ENCODE measurements at places on chromosomes 6 and 20.

DNA sequence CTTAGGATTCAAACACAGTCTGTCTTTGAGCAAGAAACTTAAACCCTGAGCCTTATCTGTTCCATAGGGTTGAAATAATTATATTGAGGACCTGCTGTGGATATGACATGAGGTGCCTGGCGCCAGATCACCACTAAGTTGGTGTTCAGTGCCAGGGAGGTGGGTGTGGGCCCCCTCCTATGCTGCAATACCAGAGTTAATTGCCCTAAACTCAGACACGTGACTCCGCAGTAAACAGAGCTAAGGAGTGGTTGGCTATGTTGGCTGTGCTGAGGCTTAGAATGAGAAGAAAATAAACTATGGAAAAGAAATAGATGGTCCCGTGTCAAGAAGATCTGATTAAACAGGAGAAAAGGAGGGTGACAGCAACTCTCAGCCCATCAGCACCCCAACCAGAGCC lies 419.4 kb upstream of the JARID2 start:
- no peak for DNase-seq

DNA sequence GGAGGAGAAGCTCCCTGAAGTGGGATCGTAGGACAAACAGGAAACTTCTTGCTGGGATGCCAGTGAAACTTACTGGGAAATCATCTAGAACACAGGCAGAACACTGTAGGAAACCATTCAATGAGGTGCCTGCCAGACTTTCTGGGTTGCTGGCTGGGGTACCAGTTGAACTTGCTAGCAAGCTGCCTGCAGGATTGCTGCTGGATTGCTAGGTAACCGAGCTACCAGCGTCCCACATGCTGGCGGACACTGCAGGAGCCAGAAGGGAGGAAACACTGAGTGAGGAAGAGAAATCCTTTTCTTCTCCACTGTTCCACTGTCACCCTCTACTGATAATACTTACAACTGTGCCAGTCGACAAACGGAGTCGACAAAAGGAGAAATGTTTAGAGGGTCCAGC lies 91.3 kb upstream of the SLC35B3 start:
- DNase-seq: no peak

DNA sequence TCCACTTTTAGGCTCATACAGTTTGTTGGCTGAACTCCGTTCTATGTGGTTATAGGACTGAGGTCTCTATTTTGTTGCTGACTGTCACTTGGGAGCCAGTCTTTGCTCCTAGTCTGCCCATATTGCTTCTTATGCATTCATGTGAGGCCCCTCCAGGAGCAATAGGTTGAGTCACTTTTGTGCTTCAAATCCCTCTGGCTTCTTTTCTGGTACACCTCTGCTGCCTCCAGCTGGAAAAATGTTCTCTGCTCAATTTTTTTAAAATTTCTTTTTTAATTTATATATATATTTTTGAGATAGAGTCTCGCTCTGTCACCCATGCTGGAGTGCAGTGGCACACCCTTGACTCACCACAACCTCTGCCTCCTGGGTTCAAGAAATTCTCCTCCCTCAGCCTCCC lies 42.7 kb upstream of the NOX3 start:
- DNase-seq: no peak

GRCh38 chr6:169095153-169095552 lies 158.5 kb downstream of the THBS2 start:
- DNase-seq: peak; percentile 34

DNA sequence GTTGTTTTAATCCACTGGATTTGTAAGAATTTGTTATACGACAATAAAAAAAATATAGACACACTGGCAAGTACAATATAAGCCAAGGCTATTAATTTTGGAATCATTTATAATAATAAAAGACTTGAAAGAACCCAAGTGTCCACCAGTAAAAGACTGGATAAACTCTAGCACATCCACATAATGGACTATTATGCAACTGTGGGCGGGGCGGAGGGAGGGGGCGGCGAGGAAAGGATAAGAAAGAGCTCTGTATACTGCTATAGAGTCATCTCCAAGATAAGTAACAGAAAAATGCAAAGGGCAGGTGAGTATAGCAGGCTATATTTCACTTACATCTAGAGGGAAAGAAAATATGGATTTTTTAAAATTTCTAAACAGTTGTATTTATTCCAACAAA lies 123.3 kb downstream of the TBC1D32 start:
- no peak for DNase-seq

DNA sequence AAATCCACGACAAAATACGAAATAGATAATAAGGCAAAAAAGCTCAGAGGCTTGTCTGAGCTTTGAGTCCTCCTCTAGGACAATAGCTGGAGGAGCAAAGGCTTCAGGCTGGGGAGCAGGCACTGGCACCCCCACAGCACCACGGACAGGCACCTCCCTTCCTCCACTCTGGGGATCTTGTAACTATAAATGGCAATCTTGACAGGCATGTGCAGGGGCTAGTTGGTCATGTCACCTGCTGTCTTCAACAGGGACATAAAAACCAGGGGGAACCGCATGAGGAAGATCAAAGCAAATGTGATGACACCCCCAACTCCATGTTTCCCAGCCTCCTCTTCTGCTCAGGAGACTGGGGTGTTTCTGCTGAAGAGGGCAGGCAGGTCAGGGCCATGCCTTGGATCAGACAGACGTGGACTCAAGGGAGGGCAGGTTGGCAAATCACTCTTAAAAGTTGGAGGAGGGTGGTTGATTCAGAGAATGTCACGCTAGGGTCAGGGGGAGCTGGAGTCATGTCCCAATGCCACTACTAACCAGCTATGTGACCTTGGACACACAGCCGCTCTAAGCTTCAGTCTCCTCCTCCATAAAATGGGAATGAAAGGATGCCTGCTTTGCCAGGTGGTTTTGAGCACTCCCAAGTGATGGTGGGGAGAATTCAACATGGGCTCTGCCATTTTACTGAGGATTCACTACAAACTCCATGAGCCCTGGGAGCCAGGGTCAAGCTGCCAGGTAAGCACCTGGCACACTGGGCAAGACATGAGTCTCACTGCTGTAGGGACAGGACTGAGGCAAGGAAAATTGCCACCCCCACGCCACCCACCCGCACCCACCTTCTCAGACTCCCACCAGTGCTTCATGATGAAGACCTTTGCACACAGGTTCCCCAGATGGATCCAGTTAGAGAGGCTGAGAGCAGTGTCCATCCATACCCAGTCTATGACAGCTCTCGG lies 48.0 kb downstream of the NPEPL1 start:
- DNase-seq: no peak

- no peak for DNase-seq
Observed at GRCh38 chr6:24673625-24674024, 6.7 kb downstream of the ACOT13 start.

DNA sequence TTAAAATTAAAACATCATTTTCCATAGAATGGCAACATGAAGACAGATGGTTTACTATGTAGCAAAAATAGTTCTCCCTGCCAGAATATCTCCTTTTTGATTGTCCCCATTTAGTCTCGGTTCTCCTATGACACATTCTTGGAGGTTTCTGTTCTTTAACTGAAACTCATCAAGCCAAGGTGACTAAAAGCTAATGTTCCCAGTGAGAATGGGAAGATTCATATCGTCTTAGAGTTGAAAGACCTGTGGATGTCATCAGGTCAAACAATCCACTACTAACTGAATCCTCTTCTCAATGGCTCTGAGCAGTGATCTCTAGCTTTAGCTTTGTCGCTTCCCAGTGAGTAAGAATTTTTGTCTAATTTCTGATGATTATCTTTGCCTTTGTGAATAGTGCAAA lies 1.3 kb upstream of the DOK5 start:
- DNase-seq: no peak

GRCh38 chr20:50729901-50730764 lies 1.2 kb upstream of the PARD6B start:
- DNase-seq: no peak

- no peak for DNase-seq
Observed at GRCh38 chr6:15960740-15961634, 167.9 kb upstream of the MYLIP start.
